Suppressor macrophage (primary cell): ENCODE measurements at places on chromosomes 5 and 9.

DNA sequence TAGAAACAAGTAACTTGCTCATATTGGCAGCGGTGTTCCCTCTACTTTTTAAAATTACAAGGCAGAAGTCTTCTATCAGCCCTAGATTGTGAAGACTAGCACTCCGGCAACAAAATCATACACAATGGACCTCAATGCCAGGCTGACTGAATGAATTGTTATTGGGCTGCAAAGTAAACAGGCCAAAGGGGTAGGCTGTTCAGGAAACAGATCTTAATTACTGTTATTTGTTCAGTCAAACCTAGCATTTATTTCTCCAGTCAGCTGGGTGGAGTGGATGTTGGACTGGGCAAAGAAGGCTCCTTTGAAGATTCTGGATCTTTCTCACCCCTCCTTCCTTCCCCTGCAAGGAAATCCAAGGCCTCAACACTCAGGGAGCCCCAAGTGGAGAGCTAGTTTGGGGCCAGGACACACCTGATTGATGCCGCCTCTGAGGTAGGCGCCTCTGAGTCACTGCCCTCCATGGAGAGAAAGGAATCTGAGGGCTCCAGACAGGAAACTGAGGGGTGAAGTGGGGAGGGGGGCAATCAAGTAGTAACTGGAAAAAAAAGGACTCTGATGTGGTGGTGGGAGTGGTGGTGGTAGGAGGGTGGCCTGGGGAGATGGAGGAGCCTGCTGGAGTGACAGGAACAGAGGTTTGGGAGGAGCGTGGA lies 35.5 kb downstream of the SERINC5 start:
- no peak for DNase-seq

- peak; percentile 89 for DNase-seq
Measured at GRCh38 chr9:7828334-7828733, 28.8 kb upstream of the DMAC1 start.

- DNase-seq, result no peak
Measured at GRCh38 chr5:33401482-33402390, 39.0 kb upstream of the TARS1 start.

- DNase-seq, result no peak
Measured at GRCh38 chr5:31193591-31194467, at the start of gene CDH6. CDH6 (plus strand) TSS chr5:31193686; CDS start chr5:31267474, 73,788 bp downstream.

GRCh38 chr9:136437430-136437829 lies 2.2 kb downstream of the INPP5E start:
- no peak for DNase-seq
